ENCODE measurements at places on chromosomes 5 and 9.

GRCh38 chr5:146993876-146994530, 115.4 kb upstream of the PPP2R2B start:
- ATAC-seq: no peak

GRCh38 chr5:134492568-134492967, 32.9 kb upstream of the JADE2 start:
- ATAC-seq: no peak

DNA sequence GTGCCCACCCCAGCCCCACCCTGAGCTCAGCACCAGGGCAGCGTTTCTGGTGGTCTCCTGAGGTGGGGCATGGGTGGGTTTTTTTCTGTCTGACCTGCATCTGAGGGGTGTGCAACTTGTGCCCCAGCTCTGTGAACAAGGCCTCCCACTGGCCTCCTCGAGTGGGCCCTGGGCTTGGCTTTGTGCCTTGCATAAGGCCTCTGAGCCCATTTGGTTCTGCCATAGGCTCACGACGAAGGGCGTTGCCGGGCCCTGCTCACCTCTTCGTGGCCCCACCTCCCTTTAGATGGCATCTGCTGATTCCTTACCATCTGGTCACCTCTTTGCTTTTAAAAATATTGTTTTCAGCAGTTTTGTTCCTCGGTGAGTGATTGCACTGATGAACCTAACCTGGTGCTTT, 127.1 kb upstream of the COL5A1 start:
- no peak for ATAC-seq

DNA sequence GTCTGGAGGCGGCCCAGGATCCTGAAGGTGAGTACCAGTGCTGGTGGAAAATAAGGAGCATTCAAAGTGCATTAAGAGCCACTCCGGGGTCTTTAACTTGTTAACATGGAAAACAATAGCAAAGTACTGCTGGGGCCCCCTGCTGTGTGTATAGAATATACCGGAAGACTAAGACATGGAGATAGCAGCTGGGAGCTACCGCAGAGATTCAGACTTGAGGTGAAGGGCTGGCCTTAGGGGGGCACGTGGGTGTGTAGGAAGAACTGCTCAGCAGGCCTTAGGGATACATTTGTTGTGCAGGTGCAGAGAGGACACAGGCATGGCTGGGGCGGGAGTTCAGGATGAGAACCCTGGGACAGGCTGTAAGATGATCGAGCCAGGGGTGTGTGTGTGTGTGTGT, 1.2 kb upstream of the DMRT1 start:
- no peak for ATAC-seq

GRCh38 chr9:15248081-15248480, 58.9 kb downstream of the TTC39B start:
- no peak for ATAC-seq

DNA sequence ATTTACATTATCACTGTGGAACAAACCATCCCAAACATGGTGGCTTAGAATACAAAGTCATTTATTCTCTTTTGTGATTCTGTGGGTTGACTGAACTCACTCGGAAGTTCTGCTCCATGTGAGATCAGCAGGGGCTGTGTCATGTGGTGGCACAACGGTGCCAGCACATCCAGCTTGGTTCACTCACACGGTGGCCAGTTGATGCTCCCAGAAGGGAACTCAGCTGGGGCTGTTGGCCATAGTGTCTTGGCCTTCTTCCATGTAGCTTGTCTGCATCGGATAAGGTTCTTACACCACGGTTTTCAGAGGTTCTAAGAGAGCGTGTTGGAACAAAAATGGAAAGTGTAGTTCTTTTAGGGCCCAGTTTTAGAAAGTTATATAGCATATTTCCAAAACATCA, 312.7 kb downstream of the DMRT2 start:
- ATAC-seq: no peak

DNA sequence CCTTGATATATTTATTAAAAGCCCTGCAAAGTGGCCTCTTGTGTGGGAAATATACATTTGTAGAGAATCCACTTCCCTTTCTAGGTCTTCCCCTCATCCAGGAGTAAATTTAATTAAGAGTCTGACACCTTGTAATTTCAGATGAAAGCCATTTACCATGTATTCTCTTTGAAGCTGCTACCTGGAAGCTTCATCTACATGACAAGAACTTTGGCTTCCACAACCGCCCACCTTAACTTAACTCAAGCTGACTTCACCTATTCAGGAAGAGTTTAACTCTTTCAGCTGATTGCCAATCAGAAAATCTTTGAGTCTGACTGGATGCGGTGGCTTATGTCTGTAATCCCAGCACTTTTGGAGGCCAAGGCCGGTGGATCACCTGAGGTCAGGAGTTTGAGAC, 899.9 kb downstream of the TAF11L14 start:
- no peak for ATAC-seq

DNA sequence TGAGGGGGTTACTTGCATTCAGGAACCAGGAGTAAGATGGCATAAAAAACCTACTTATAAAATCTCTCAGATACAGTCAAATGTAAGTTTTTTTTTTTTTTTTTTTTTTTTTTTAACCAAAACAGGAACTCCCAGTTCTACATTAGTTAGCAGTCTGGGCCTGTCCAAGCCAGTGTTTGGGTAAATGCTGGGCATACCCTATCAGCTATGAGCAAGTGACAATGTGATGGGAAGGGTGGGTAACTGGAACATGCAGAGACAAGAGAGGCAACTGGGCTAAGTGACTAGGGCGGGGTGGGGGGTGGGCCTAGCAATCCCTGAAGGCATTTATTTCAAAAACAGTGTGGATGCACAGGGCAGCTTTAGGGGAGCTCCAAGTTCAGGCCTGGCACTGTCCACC, 2.3 kb downstream of the NMRK1 start:
- no peak for ATAC-seq

DNA sequence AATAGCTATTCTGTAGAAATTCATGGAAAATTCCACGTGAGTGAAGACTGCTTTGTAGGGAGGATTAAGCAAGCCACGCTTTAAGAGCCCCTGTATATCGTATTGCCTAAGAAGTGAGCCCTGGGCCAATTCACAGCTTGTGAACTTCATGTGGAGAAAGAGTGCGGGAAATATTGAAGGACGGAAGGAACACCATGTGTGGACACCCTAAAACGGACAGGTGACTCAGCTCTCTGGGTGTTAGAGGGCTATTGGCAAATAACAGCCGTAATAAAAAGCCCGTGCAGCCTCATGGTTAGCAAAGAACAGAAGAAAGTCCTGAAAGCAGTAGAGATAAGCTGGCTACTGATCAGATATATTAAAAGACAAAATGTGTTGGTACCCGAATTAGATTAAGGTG, 26.4 kb downstream of the ZNF366 start:
- ATAC-seq: no peak

DNA sequence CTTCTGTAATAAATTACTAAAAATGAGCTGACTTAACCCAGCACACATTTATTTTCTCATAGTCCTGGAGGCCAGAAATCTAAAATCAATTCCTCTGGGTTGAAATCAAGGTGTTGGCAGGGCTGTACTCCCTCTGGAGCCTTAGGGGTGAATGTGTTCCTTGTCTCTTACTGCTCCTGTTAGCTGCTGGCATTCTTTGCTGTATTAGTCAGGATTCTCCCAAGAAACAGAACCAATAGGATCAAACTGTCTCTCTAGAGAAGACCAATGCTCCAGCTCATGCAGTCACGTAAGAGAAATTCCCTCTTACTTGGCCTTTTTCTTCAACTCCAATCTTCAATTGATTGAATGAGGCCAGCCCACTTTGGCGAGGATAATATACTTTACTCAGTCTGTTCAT, 15.3 kb upstream of the CD180 start:
- no peak for ATAC-seq

- ATAC-seq: peak; percentile 3
Measured at GRCh38 chr5:143186623-143187022, 216.9 kb downstream of the NR3C1 start.
